Stimulated activated CD4-positive, alpha-beta T cell treated with anti-CD3 and anti-CD28 coated beads, Interleukin-4, amount 100 ng/mL, for 1 hour (primary cell): ENCODE measurements at places on chromosomes 7 and 10.

- DNase-seq = no peak
Measured at GRCh38 chr10:34957531-34957930, 132.6 kb downstream of the CUL2 start.

- no peak for DNase-seq
Measured at GRCh38 chr7:128783143-128783861, 7.7 kb upstream of the OPN1SW start.

GRCh38 chr10:96646751-96647166 lies 59.9 kb upstream of the TM9SF3 start:
- DNase-seq = no peak

DNA sequence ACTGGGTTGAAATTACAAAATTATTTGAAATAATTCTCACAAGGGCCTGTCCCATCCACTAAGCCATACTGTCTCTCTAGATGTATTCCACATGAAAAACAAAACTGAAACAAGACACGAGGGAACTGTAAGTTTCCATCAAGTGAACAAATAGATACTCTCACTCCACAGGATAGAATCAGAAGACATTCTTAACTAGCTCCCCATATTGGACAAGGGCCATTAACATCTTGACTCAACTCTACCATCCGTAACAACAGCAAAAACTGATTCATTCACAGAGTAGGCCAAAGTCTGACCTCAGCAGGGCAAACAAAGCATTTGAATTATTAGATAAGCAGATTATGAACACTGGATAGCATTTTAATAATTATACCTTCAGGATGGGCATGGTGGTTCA lies 29.1 kb downstream of the UBE2H start:
- no peak for DNase-seq

GRCh38 chr7:123712619-123713018 lies 36.2 kb downstream of the WASL start:
- DNase-seq = no peak

- no peak for DNase-seq
Measured at GRCh38 chr10:71613261-71613777, 106.3 kb downstream of the C10orf105 start.

GRCh38 chr10:73761781-73762180 lies 17.6 kb downstream of the SEC24C start:
- no peak for DNase-seq

GRCh38 chr7:76262683-76263402 lies 39.6 kb upstream of the HSPB1 start:
- no peak for DNase-seq

- no peak for DNase-seq
Measured at GRCh38 chr7:20438248-20438647, 107.5 kb downstream of the ITGB8 start.

GRCh38 chr10:112148331-112148730 lies 35.2 kb downstream of the GPAM start:
- no peak for DNase-seq

- no peak for DNase-seq
Measured at GRCh38 chr7:71485586-71485985, 353.6 kb downstream of the GALNT17 start.

- DNase-seq = no peak
Measured at GRCh38 chr7:149423449-149424110, 37.3 kb downstream of the ZNF777 start.

DNA sequence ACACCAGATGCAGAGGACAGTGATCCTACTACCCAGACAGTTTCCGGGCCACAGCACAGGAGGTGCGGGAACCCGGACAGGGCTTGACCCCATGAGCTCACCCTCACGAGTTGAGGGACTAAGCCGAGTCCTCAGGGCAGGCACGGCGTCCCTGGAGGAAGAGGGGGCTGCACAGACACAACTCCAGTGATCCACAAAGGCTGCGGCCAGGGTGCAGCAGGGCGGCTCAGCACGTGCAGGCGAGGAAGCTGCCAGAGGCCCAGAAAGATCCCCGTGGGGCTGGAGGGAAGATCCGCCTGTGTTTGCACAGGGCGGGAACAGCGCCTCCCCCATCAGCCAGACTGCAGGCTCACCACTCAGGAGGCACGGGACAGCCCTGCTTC lies 45.9 kb upstream of the TMEM72 start:
- no peak for DNase-seq

DNA sequence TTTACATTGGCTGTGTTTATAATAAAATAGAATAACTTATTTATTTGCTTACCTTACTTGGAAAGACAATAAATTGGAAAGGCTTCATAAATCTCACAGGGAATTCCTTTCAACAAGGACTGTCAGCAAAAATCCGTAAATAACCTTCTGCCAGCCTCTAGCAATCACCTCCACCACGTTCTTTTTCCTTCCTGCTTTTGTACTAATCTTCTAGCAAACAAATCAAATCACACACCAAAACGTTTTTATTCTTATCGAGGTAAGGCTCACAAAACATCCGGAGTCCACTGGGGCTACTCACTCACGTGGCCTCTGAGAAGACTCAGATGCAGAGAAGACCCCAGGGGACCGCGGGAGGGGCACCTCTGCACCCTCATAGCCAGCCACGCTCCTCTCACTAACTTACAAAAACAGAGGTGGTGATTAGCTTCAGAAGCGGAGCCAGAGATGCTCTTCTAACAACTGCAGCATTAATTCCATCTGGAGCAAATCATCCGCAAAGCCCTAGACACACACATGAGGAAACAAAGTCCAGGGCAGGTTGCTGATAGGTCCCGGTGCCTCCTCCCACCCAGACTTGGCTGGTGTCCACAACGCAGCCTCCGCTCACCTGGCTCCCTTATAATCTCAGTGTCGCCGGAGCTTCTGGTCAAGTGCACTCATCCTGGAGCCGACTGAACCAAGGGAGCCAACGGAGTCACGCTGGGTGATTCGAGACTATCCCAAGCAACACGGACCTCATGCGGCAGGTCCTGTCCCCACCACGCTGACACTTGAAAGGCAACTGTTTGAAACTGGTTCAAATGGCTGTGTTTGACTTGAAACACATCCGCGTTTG lies 22.5 kb downstream of the CTBP2 start:
- no peak for DNase-seq

DNA sequence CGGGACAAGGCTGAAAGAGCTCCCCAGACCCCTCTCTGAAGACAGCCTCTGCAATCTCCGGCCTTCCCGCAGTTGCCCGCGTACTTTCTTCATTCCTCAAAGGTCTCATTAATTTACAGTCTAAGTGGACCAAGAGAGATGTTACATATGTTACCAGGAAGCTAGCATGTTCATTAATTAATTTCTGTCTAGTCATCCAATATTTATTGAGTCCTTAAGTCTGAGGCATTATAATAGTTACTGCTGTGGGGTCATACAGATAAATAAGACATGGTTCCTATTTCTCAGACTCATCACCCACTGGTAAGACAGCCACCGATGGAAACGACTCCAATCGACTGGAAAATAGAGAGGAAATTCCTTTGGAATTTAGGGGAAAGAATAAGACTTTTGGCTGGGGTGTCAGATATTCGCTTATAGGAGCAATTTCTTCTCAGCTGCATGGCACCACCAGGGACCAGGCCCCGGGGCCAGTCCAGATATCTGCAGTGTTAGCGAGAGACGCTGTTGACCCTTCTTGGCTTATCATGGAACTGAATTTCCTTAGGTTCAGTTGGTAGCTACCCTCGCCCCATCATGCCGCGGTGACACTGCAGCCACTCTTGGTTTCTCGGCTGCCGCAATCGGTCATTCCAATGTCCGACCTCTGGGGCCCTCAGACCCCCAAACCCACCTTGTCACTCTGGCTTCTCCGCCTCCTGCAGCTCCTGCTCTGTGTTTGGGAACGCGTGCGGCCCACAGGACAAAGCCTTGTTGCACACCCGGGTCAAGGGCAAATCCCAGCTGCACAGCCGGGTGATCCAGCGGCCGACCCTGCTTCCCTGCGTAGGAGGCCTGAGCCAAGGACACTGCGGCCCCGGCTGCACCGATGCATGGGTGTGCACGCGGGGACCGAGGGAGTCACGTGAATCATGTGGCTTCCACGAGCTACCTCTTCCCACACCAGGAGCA lies 383.2 kb downstream of the DNAJB6 start:
- no peak for DNase-seq

DNA sequence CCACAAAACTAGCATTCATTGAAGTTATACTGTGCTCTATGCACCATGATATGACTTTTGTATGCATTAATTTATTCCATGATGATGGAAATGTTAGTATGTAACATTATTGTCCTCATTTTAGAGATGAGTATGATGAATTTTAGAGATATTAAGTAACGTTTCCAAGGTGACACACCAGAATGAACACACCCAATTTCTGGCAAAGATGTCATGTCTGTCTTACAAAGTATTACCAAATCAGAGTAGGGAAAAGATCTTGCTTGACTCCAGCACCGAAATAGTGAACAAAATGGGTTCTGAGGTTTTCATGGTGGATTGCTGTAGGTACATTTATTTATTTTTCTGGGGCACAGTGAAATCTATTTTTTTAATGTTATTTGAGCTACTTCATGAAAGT lies 33.8 kb upstream of the COL1A2 start:
- no peak for DNase-seq

DNA sequence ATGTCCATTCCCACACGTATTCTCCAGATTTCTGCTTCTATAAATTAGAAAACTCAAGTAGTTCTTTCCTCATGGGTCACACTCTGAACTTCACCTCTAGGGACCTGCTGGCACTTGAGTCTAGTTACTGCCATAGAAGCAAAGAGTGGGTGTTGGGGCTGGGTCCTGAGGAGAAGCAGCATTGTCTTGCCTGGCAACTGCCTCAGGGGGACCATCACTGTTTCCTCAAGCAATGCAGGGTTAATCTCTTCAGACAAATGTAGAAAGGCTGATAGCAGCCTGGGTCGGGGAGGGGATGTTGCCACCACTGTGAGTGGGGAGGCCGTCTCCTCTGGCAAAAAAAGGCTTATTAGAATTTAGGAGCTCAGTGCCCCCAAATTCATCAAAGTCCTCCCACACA lies 20.2 kb upstream of the PAPSS2 start:
- DNase-seq = no peak
